Sigmoid colon (tissue), 7 donors: ENCODE measurements at places on chromosomes 5 and 9. TPM values are rescaled to one million over a fixed set of nuclear protein-coding genes. Genes with fewer than 3 reads are reported as not detected.

Gene FOXD4L3
- polyA plus RNA-seq, result not detected

Gene PDGFRB
- polyA plus RNA-seq, result 6.0 TPM

Gene PCDHB11
- polyA plus RNA-seq, result not detected

Gene LCN2
- polyA plus RNA-seq, result 79.8 TPM

Gene LRRC70
- polyA plus RNA-seq, result not detected

Gene SHROOM1
- polyA plus RNA-seq, result 24.6 TPM

Gene PROP1
- polyA plus RNA-seq, result not detected

Gene PDCD1LG2
- polyA plus RNA-seq, result 1.2 TPM
